Activated naive CD4-positive, alpha-beta T cell treated with anti-CD3 and anti-CD28 coated beads for 36 hours (primary cell): ENCODE measurements at places on chromosomes 3 and 15.

GRCh38 chr3:2156244-2156847, 57.7 kb downstream of the CNTN4 start:
- peak; percentile 8 for DNase-seq

DNA sequence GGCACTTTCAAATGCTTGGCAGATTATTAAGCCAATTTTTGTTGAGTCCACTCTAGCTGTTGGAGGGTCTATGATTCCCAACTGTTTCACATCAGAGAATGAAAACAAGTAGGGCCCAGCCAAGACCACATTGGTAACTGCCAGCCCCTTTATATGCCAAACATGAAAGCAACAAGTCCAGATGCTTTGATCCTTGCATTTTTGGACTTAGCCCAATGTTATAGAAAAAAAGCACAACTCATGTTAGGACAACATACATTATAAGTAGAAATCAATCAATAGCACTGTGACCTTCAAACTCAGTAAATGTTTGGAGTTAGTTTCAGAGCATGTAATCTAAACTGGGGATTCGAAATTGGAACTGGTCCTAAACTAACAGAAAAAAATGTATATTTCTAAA, 674.7 kb downstream of the MECOM start:
- DNase-seq: no peak

DNA sequence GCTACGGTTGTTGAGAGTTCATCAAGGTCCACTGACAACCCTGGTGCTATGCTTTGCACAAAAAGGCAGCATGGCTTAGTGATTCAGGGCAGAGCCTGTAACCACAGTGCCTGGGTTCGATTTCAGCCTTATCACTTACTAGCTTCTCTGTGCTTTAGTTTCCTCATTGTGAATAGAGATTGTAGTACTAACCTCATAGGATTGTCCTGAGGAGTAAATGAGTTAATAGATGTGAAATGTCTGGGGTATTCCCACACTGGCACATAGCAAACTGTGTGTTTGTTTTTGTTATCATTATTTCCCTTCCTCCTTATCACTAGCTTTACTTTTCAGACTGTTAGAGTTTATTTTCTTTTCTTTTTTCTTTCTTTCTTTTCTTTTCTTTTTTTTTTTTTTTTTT, 16.3 kb downstream of the CRTAP start:
- no peak for DNase-seq

DNA sequence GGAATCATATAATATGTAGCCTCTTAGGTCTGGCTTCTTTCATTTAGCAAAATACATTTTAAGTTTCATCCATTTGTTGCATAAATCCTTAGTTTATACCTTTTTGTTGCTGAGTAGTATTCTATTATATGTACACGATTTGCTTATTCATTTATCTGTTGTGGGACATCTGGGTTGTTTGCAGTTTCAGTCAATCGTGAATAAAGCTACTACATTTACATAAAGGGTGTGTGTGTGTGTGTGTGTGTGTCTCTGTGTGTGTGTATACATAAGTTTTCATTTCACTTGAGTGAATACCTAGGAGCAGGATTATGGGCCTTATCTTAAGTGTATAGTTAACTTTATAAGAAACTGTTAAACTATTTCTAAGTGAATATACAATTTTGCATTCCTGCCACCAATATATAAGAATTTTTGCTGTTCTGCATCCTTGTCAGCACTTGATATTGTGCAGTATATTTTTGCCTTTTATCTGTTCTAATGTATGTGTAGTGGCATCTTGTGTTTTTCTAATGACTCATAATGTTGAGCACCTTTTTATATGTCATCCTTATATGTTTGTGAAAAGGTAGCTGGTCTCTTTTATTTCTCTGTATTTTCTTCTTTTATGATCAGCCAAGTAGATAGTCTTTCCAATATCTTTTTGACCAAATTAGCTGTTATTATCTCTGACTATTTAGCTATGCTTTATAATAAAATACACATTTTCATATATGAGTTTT, 55.0 kb downstream of the GLCE start:
- DNase-seq: no peak

DNA sequence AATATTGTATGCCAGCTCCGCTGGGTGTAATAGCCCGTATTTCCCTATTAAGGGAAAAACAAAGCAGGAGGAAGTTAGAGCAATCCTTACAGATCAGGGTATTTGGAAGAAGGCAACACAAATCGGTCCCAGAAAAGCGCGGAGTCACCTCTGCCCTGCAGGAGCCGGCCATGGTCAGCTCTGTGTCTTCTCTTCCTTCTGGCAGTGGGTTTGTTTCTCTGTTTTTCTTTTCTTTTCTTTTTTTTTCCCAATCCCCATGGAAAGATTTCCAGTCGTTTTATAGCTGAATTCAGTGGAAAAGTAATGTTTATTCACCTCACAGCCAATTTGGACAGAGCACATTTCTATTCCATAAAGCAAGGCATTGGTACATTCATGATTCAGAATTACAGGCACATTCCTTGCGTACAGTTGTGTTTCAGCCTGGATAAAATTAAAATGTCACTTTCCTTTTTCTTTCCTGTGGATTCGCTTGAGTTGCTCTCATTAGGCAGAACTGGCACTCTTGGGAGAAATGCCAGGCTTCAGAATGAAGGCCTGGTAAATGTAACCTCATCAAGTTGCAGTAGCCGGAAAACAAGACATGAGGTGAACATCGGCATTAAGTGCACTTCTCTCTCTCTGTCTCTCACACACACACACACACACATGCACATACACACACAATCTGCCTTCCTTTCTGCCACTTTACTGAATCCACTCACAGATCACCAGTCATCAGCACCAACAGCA, 204.5 kb upstream of the UBE2E1 start:
- no peak for DNase-seq

GRCh38 chr3:185759512-185759911, 65.3 kb downstream of the IGF2BP2 start:
- DNase-seq: no peak

GRCh38 chr15:99438691-99439523, 126.9 kb upstream of the MEF2A start:
- DNase-seq: peak; percentile 40

GRCh38 chr15:97692301-97693015, 268.0 kb upstream of the ARRDC4 start:
- DNase-seq: no peak

GRCh38 chr3:183875411-183875810, 9.3 kb downstream of the PARL start:
- no peak for DNase-seq

- no peak for DNase-seq
These were observed 18.2 kb upstream of the CLDN16 start for GRCh38 chr3:190369668-190370295.

DNA sequence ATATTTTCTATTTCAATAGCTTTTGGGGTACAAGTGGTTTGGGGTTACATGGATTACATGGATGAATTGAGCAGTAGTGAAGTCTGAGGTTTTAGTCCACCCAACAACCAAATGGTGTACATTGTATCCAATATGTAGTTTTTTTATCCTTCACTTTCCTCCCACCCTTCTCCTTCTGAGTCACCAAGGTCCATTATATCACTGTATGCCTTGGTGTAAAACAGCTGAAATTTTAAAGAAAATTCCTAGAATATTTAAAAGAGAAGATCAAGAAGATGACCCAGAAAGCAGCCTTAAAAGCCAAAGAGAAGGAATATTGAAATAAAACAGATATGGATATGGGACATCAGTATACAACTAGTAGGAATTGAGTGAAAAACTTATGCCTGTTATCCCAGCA, 204.2 kb upstream of the COL8A1 start:
- DNase-seq: no peak

- DNase-seq: no peak
These were observed 88.6 kb upstream of the MEX3B start for GRCh38 chr15:82134461-82134860.

GRCh38 chr3:132675408-132675807, 15.3 kb downstream of the UBA5 start:
- DNase-seq: no peak

DNA sequence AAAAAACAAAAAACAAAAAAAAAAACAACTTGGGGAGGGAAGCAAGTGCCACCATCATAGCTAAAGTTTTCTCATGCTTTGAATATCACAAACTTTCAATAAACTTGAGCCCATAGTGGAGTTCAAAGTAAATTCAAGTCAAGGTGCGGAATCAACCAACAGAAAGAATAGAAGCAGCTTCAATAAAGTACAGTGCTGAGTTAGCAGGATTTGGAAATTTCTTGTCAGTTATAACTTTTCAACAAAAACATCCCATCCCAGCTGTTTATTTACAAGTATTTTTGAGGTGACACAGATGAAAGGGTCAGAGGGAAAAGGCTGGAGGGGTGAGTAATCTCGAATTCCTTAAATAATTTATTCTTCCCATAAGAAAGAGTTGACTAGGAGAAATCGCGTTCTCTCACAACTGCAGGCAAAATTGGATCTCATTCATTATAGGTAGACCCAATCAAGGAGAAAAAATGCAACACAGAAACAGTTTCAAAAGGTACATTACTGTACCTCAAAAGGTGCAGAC, 477.4 kb upstream of the RASGRP1 start:
- DNase-seq: no peak

DNA sequence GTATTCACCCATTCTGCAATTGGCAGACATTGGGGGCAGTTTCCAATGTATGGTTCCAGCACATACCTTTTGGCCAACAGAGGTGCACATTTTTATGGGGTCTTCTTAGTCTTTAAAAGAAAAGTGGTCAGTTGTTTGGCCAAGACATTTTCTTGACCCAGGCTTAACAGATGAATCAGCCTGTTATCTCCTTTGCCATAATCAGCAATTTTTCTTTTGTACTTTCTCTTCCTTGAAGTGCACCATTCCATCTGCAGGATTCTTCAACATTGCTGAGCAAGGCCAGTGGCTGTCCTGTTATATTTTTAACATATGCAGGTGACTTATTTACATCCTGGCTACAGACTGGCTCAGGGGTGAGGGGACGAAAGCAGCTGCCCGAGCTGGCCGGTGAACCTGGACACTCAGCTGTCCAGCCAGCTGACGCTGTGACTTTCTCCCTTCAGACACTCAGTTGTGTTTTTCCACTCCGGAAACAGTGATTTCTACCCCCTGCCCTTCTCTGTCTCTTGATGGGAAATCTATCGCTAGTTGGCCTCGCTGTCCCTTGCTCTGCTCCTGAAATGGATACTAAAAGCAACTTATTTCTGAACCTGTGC, 96.5 kb upstream of the TNFAIP8L3 start:
- DNase-seq: no peak

DNA sequence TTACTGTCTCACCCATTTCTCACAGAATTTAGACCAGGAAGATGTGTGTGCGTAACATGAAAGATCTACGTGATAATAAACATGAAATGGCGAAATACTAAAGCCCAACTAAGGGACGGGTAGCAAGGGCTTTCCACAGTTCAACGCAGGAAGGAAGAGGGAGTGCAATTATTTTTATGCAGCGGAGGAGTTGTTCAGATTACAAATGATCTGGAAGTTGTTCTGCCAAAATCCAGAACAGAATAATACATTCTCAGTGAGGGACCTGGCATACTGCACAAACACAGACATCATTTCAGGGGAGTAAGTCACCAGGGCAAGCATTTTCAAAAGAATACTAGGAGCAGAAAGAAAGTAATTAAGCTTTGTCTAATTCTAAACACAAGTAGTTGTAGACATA, 133.6 kb upstream of the RAP2B start:
- no peak for DNase-seq

DNA sequence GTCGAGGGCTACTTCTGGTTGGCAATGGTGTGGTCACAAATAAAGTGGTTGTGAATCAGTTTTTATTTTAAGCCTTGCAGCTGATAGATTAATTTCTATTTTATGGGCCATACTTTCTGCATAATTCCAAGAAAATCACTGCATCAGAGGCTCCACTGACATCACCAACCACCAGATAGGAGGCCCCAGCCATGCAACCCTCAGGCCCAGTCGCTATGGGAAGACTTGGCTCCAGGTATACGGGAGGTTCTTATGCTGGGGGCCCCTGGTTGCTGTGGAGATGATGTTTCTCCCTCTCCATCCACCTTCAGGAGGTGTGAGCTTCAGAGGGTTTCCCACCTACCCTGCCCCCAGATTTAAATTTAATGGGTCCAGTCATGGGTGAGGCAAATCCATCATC, 57.4 kb downstream of the ISG20 start:
- no peak for DNase-seq

DNA sequence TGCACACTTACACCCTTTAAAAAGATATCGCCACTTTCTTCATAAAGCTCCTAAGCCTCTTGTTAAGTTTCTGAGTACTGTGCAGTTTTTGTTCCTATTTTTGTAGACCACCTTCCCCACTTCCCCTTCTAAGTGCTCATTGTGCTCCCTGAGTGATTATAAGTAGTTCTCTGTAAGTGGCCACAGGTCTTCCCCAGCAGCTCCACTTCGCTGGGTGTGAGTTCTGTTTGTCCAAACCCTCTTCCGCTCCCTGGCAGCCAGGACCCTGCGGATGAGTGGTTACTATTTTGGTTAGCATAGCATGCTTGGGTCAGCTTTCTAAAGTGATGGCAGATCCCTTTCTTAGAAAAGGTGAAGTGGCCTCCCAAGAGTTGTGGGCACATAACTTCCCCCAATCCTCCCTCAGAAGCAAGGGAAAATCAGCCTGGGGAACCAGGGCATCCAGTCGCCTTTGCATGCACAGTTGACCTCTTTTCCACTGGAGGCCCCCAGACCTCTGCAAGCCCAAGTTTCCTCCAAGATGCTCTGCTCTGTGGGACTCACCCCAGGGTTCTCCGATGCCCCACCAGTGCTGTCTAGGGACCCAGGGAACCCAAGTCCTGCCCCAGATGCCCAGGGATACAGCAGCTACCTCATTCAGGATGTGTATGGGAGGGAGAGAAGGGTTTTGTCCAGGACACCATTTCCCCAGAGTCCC, 69.6 kb downstream of the ATP10A start:
- DNase-seq: no peak

GRCh38 chr3:19574268-19574667, 359.7 kb downstream of the EFHB start:
- DNase-seq: no peak

DNA sequence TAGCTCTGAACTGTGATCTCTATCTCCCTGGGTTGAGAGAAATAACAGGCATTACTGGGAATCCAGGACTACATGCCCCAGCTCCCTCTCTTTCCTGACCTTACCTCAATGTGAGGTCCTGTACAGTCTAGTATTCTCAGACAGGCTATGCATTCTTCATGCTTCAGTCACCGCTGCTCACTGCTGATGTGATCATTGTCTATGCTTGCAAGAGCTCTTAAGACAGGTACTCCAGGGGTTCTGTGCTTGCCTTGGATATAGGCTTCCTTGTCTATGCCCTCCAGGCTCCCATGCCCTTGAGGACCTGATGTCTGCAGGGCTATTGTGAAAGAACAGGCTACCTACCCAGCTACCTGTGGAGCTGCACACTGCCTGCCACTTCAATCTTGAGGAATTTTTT, 183.6 kb downstream of the MBNL1 start:
- no peak for DNase-seq

GRCh38 chr3:151227266-151227806, 24.3 kb upstream of the GPR171 start:
- no peak for DNase-seq
